ENCODE measurements at places on chromosomes 5 and 9. TPM values are rescaled to one million over a fixed set of nuclear protein-coding genes. Genes with fewer than 3 reads are reported as not detected.

Gene CTXN3
- total RNA-seq, result not detected

GRCh38 chr9:16954040-16954439 is 83.6 kb upstream of the BNC2 start:
- no peak for DNase-seq

Gene TMEM215
- not detected for total RNA-seq

- peak; percentile 81 for DNase-seq
Measured at GRCh38 chr5:127930311-127930710, 153.3 kb upstream of the SLC12A2 start.

DNA sequence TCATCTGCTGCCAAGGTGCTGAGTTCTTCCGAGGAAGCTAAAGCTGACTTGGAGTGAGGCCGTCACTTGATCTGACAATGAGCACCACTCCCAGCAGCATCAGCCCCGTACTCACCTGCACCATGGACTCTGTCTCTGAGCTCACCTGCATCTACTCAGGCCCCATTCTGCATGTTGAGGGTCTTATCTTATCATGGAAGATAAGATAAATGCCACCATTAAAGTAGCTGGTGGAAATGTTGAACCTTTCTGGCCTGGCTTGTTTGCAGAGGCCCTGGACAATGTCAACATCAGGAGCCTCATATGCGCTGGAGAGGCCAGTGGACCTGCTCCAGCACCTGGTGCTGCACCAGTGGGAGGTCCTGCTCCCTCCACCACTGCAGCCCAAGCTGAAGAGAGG is 35.0 kb upstream of the HMGCS1 start:
- no peak for DNase-seq

GRCh38 chr5:54251981-54252380 is 58.4 kb downstream of the ARL15 start:
- no peak for DNase-seq

GRCh38 chr5:150560401-150561191 is 52.7 kb downstream of the NDST1 start:
- peak; percentile 95 for DNase-seq

DNA sequence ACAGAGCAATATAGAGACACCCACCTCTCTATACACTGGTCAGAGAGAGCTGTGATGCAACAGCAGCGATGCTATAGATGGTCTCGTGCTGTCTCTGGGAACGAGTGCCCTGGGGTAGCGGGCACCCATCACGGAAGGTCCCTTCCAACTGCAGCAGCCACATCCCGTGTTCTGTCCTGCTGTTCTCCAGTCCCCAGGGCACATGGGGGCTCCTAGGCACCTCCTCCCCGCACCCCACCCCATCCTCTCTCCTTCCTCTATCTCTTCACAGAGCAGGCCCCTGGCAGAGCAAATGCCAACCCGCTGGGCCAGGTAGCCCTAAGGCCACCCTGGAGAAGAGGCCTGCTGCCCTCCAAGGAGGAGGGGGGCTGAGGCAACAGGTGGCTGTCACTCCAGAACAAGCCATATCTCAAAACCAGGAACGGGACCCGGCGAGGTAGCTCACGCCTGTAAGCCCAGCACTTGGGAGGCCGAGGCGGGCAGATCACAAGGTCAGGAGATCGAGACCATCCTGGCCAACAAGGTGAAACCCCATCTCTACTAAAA is 8.2 kb downstream of the FIBCD1 start:
- DNase-seq, result no peak

GRCh38 chr9:121901616-121902015 is 191.5 kb downstream of the TTLL11 start:
- DNase-seq, result peak; percentile 11

Gene MYMK
- not detected for total RNA-seq

DNA sequence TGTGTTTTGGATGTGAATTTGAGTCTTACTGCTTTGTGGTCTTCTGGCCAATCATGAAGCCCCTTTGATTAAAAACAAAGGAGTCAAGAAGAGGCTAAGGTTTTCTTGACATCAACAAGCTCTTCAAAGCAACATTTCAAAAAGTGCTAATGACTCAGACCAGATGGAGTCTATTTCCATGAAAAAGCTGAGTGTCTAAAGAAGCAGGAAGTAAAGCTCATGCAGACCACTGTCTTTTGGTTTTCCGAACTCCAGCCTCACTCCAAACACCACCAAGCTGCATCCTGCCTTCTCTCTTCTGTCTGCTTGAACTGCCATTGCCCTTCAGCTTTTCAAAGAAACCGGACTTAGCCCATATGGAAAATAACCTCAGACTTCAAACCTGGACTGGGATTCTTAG is 115.2 kb downstream of the PRDM6 start:
- no peak for DNase-seq

Gene EIF4EBP3
- total RNA-seq, result 14.1 TPM

Gene MELK
- 20.8 TPM for total RNA-seq

- DNase-seq, result no peak
Measured at GRCh38 chr5:129679671-129680070, 68.2 kb upstream of the MINAR2 start.

- DNase-seq, result no peak
Measured at GRCh38 chr5:35745193-35745592, 111.5 kb upstream of the IL7R start.

DNA sequence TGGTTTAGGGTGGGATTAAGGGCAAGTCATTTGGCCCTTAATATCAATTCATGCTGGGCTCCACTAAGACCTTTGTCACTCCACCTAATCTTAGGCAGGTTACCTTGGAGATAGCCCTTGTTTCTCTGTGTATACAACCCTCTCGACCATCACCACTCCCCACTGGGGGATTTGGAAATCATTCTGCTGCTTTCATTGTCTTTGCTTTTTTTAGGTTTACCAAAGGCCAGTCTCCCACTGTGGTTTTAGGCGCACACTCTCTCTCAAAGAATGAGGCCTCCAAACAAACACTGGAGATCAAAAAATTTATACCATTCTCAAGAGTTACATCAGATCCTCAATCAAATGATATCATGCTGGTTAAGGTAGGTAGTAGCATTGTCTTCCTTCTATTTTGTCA is 6.2 kb downstream of the GZMK start:
- no peak for DNase-seq

DNA sequence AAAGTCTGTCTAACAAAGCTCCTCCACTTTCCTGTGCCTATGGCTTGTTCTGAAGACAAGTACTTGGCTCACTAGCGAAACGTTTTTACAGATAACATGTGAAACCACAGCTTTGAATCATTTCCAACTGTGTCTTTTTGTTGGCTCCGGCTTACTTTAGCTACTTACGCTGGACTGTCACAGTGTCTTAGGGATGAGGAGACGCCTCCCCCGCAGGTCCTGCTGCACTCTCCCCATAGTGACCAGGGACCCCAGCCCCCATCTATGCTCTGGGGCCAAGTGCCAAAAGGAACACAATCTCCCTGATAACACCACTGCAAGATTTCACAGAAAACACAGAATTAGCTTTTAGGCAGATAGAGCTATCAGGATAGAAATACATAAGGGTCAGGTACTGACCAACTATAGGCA is 219.1 kb downstream of the ADAMTS6 start:
- no peak for DNase-seq

Gene TPPP
- total RNA-seq, result 0.38 TPM

Gene SPINK6
- total RNA-seq, result not detected
